Effector CD4-positive, alpha-beta T cell (primary cell): ENCODE measurements at places on chromosomes 16 and 17.

- no peak for DNase-seq
These were observed 179.1 kb upstream of the CHMP6 start for GRCh38 chr17:80812362-80813088.

- no peak for DNase-seq
These were observed 21.5 kb downstream of the C16orf82 start for GRCh38 chr16:27088216-27088615.

DNA sequence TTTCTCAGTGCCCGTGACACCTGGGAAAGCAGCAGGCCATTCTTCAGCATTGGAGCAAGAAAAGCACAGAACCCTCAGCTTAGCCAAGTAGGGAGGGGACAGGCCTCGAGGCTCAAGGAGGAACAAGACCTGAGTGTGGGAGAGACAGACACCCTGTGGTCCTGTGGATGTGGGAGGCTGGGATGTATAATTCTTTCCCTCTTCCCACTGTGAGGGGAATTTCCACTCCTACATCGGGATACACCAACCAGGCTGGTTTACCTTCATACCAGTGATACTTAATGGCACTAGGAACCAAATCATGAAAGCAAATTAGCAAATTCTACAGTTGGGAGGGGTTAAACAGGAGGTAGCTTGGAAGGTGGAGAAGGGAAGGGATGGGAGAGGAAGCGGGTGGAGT lies 41.7 kb downstream of the LYRM1 start:
- no peak for DNase-seq

DNA sequence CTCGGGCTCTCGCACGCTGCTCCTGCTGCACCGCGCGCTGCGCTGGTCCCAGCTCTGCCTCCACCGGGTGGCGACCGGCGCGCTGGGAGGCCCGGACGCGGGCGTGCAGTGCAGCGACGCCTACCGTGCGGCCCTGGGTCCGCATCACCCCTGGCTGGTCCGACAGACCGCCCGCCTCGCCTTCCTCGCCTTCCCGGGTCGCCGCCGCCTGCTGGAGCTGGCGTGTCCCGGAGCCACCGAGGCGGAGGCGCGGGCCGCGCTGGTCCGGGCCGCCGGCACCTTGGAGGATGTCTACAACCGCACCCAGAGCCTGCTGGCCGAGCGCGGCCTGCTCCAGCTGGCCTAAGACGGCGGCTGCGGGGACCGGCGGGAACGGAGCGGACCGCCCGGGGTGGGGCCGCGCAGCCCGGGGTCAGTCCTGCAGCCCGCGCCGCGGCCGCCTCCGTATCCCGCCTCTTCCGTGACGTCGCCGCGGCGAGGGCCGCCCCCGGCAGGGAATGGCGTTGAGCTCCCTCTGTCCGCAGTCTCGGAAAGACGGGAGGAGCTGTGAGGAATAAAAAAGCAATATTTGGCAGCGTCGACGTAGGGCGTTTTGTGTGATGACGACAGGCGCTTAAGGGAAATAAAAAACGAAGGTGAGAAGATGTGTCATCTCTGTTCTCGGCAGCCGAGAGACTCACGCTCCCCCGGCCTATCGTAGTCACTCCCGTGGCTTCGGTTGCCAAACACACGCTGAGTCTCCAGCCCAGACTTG lies 1.4 kb downstream of the GLTPD2 start:
- DNase-seq: peak; percentile 65

DNA sequence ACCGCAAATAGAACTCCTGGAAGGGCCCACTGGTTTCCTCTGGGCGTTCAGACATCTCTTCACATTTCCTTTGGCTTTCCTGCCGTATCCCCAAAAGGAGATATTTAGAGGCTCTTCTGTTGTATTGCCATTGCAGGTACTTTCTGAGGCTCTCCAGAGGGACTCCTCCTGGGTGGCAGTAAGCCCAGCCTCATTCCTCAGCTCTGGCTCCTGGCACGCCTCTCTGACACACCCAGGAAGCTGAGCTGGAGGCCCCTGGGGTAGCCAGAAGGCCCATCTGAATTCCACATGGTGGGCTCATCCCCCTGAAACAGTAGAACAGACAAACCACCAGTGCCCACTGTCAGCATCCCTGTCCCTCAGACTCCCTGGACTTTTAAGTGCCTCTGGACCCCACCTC lies 206.7 kb downstream of the PARN start:
- DNase-seq: no peak

DNA sequence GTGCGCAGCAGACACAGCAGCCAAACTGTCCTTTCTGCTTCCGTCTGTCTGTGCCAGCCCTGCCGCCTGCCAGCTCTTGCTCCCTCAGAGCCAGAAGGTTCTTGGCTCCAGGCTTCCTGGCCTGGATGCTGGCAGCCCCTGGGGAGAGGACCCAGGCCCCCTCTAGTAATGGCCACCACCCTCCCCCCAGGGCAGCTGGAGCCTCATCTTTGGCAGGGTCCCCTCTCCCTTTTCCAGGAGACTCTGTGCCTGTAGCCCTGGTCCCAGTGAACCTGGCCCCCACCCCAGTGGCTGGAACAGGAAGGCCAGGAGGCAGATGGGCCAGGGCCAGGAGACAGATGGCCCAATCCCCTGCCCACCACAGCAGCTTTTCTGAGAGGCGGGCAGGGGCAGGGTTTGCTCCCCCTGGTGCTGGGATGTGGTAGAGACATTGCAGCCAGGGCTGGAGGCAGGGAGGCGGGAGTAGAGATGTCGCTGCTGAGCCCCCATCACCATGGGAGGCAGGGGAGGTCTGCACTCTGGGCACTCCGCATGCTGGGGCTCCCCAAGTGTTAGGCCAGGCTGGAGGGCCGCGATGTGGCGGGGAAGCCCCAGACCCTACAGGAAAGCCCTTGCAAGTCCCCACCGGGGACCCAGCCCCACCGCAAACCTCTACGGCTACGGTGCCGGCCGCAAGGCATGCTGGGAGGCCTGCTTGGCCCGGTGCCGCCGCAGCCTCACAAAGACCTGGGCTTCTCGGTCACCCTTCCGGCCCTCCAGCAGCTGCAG lies 16.7 kb downstream of the UNC13D start:
- DNase-seq: peak; percentile 44

DNA sequence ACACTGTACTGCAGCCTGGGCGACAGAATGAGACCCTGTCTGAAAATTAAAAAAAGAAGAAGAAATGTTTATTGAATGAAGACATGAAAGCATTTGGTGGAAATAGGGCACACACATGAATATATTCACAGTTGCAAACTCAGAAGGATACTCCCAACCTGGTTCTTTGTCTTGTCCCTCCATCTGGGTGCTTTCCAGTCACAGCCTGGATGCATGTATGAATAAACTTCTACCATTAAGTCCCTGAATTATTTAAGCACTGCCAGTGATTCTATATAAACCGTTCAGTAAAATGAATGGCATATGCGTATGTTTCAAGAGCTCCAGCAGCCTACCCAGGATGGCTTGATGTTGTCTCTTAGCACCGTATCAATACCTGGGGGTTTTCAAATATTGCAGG lies 591.1 kb downstream of the WWOX start:
- DNase-seq: no peak

DNA sequence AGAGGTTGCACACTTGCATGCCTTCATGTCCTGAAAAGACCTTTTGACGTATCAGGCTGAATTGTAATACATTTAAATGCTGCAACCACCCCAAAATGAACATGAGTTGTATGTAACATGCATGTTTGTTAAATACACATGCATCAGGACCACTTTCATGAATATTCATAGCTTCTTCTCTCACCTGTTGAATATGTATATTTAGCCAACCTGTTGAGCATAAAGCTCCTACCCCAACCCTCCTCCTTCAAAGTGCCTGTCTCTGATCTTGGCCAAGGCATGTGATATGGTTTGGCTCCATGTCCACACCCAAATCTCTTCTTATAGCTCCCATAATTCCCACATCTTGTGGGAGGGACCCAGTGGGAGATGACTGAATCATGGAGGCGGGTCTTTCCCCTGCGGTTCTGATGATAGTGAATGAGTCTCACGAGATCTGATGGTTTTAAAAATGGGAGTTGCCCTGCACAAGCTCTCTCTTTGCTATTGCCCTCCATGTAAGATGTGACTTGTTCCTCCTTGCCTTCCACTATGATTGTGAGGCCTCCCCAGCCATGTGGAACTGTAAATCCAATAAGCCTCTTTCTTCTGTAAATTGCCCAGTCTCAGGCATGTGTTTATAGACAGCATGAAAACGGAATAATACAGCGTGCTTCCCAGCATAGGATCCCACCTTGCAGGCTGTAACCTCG lies 3.8 kb upstream of the CRYM start:
- no peak for DNase-seq

DNA sequence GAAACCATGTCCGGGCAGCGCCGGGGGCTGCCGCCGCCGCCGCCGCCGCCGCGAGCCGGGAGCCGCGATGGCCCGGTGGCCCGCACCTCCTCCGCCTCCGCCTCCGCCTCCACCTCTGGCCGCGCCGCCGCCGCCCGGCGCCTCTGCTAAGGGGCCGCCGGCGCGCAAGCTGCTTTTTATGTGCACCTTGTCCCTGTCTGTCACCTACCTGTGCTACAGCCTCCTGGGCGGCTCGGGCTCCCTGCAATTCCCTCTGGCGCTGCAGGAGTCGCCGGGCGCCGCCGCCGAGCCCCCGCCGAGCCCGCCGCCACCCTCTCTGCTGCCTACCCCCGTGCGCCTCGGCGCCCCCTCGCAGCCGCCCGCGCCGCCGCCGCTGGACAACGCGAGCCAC lies 587 bp downstream of the HS3ST4 start:
- DNase-seq: no peak

DNA sequence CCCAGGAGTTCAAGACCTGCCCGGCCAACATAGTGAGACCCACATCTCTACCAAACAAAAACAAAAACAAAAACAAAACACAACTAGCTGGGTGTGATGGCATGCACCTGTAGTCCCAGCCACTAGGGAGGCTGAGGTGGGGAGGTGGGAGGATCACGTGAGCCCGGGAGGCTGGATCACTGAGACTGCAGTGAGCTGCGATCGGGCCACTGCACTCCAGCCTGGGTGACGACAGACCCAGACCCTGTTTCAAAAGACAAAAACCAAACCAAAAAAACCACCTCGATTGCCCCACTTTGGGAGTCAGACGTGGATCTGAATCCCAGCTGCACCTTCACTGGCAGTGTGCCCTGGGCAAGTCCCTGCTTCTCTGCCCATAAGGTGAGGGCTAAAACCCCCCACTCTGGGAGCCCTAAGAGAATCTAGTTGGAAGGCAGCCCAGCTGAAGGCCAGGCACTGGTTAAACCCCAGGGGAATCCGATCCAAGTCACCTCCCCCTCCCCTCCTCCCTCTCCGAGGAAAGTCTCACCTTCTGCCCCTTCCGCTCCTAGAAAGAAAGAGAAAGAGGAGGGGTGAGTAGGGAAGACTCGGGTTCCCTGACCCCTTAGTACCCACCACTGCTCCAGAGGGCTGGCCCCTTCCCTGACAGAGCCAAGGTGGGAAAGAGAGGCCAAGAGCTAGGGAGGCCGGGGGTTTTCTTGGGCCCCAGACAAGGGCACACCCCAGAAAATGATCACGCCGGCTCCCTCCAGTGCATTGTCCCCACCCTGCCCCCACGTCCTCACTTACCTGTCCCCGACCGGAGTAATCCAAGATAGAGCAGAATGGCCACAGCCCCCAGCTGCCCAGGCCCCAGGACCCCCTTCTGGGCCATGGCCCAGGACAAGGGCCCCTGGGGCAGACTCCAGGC lies 647 bp downstream of the PRSS8 start:
- no peak for DNase-seq

DNA sequence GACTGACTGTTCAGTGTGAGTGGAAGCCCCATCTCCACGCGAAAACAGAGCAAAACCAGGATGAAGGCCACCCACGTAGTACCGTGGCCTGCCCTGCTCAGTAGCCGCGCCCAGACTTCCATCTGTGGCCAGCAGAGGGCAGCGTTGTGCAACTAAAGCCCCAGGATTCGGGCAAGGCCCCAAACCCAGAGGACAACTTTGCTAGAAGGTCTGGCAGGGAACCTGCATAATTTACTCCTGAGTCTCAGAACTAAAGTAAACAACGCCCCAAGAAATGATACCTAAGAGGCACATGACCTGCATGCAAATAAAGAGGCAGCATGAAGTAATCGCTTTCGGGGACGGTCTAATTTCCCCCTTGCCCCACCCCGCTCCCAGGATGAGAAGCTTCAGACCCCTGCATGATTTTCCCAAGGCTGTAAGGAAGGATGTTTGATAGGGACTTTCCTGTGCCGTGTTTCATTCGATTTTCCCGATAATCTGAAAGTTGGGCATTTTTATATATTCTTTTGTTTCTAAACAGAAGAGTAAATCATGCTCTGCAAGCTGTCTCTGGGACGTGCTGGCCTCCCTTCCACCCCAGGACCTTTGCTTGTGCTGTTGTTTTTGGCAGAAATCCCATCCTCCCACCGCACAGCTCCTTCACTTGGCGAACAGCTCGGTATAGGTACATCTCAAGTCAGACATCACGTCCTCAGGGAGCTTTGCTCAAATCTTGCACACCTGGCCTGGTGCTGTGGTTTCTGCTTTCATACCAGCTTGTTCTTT lies 18.6 kb downstream of the HSBP1 start:
- DNase-seq: peak; percentile 66

- DNase-seq: no peak
These were observed 24.1 kb upstream of the ADORA2B start for GRCh38 chr17:15920758-15921239.

GRCh38 chr17:77840513-77841165 lies 117.9 kb upstream of the TNRC6C start:
- DNase-seq: no peak

- no peak for DNase-seq
These were observed 45.6 kb upstream of the MEAK7 start for GRCh38 chr16:84550096-84550495.

DNA sequence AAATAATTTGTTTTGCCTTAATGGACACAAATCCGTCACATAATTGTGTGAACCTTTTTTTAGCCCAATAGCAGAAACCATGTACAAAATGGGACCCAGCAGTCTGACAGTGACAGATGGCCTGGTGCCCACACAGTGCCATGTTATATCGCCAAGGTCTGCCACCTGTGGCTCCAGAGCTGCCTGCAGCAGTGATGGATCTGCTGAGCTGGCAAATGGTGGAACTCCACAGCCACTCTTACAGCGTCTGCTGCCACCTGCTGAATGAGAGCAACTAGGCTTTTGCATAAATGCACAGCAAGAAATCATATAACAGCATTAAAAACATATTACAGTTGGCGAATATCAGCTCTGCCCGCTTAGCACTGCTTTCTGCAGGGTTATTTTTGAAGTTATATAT lies 59.4 kb downstream of the NUP93 start:
- DNase-seq: no peak

DNA sequence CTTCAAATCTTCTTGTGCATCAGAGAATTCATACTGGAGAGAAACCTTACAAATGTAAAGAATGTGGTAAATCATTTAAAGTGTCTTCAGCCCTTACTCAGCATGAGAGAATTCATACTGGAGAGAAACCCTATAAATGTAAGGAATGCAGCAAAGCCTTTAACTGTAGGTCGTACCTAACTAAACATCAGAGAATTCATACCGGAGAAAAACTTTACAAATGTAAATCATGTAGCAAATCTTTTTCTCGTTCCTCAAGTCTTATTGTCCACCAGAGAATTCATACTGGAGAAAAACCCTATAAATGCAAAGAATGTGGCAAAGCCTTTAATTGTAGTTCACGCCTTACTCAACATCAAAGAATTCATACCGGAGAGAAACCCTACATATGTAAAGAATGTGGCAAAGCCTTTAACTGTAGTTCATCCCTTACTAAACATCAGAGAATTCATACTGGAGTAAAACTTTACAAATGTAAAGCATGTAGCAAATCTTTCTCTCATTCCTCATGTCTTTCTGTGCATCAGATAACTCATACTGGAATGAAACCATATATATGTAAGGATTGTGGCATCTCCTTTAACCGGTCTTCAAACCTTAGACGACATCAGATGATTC lies 118.5 kb upstream of the ZNF267 start:
- DNase-seq: no peak
